ENCODE measurements at places on chromosomes 4 and X.

- DNase-seq: no peak
These were observed 35.8 kb downstream of the SLC10A7 start for GRCh38 chr4:146485968-146486367.

- no peak for DNase-seq
These were observed 78.0 kb upstream of the NRK start for GRCh38 chrX:105744291-105744690.

DNA sequence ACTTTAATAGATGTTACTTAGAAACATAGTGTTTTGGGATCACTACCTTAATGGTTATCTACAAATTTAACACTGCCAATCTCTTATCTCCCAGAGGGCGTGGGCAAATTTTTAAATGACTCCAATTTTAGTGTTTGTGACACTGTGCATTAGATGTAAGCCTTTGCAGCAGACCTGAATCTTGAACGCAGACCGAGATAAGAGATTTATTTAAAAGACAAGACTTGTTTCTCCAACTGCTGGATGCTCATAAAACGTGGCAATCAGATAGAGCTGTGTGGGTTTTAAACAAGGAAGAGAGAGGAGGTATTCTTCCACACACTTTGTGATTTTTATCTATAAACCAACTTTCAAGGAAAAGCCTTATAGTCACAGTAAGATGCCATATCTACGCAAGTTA, 252.5 kb upstream of the NR3C2 start:
- DNase-seq: no peak

- DNase-seq: no peak
These were observed 444 bp upstream of the ARHGAP6 start for GRCh38 chrX:11666164-11666563.

GRCh38 chrX:129738466-129739308, at the start of gene XPNPEP2:
Gene XPNPEP2, plus strand, starts transcription at chrX:129738979. Its CDS starts 235 bp downstream, at chrX:129739214.
- DNase-seq: peak; percentile 67

- no peak for DNase-seq
These were observed 426 bp upstream of the XIAP start for GRCh38 chrX:123859409-123859845.

GRCh38 chr4:105596684-105597083, 44.3 kb downstream of the ARHGEF38 start:
- no peak for DNase-seq

DNA sequence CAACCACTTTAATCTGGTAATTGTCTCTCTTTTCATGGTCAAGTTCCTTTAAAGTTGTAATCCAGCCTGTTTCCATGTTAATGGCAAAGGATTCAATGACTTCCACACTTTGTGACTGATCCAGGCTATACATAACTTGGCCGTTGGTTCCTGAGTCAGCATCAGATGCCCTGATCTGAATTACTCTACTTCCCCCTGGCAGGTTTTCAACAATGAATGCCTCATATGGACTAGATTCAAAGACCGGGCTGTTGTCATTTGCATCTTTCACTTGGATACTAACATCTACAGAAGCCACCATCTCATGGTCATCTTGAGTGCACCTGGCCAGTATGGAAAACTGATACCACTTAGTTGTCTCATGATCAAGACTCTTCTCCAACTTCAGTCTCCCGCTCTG, 62.6 kb upstream of the MTNR1A start:
- peak; percentile 23 for DNase-seq

DNA sequence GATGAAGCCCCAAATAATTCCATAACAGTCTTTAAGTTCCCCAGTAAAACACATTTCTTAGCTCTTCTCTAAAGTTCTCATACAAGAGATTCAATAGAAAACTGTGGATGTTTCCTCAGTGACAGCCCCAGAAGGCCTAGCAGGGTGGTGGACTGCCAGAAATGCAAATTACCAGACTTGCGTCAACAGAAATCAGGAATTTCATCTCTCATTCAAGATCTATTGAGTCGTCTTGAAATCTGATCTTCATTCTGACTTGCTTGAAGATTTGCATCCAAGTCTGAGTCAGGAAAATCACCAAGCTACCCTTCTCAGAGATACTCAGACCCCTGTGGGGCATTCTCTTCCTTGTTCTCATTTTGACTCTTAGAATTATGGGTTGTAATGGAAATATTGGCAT, 68.9 kb upstream of the NDP start:
- no peak for DNase-seq

GRCh38 chrX:144295921-144296320, 412.1 kb downstream of the UBE2NL start:
- no peak for DNase-seq

DNA sequence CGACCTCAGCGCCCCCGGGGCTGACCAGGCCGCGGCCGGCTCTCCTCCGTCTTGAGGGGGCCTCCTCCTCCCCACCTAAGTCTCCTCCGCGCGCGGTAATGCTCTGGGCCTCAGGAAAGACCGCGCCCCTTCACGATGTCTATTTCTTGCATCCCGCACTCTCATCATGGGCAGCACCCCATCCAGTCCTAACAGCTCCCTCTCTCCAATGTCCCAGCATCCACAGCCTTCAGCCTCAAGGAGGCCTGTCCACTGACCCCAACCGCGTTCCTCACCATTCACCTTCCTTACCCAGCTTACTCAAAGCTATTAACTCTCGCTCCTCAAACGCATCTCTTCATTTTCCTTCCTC, 77.5 kb downstream of the MAGED4 start:
- no peak for DNase-seq

- DNase-seq: no peak
These were observed 213.3 kb downstream of the ANKRD50 start for GRCh38 chr4:124499261-124499660.

DNA sequence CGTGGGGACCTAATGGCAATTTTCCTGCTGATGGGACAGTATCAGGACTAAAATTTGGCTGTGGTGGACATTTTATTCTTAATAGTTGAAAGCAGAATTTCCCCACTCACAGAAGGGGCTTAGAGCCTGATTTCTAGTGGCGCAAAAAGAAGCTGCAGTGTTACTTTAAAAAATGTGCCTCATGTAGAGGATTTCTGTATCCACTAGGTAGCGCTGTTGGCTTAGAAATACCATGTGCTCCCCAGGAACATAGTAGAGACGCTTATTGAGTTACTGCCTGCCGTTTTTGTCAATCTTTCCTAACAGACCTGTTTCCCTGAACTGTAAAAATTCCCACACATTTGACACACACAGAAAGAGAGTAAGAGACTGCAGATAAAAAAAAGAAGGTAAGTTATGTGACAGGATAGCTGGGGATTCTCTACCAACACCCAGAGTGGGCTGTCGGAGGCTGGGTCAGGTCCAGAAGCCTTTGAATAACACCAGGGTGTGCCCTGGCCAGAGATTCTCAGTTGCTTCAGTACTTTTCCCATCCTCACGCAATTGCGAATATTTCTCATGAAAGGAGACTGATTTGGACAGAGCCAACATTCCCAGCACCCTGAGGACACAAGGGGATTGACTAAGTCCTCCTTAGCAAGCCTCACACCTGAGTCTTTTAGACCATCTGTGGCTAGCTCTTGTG, 88.4 kb downstream of the ZXDA start:
- peak; percentile 57 for DNase-seq

GRCh38 chr4:159706704-159707103, 603.8 kb downstream of the RAPGEF2 start:
- no peak for DNase-seq

GRCh38 chr4:2080429-2081300, 21.5 kb downstream of the NAT8L start:
- DNase-seq: no peak

DNA sequence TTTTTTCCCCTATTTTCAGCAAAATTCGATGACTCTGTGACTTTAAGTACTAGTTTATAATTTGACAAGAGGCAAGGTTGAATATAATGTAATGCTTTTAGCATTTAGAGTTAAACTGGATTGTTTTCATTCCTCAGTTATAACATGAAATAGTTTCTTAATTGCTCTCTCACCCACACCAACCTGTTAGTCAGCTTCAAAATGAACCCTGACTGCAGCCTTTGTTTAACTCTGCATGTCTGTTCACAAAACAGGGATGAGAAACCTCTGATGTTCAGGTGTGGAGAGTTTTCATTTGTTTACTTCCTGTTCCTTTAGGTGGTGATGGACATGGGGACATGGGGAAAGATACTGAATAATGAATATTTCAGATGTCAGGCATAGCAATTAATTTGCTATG, 49.9 kb upstream of the MND1 start:
- peak; percentile 62 for DNase-seq

GRCh38 chrX:39726771-39727170, 371.0 kb downstream of the BCOR start:
- DNase-seq: peak; percentile 76

DNA sequence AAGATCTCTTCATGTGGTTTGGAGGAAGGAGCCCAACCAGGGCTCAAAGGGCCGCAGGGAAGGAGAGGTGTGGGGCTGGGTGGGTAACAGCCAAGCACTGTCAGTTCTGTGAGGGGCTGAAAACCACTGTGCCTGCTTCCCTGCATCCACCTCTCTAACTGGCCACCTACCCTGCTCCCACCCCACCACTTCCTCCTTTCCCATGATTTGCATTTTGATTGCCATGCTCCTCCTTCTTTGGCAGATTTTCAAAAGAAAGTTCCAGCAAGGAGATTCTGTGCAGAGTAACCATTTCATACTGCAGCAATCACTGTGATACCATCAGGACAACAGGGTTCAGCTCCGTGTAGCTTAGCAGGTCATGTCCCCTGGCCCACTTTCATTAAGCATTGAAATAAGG, 1.8 kb downstream of the ZNF674 start:
- DNase-seq: no peak

DNA sequence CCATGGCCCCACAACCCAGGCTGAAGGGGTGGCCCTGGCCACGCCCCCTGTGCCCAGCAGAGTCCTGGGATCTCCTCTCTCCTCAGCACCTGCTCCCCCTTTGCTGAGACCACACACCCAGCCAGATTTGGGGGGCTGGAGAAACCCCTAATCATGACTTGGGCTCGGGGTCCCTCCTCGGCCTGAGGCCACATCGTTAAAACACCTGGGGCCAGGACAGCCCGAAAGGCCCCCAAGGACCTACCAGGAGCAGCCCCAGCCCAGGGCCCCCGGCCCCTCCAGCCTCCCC, 116.7 kb downstream of the FAM53A start:
- no peak for DNase-seq

GRCh38 chr4:153296040-153296823, 48.3 kb upstream of the MND1 start:
- DNase-seq: peak; percentile 90

- DNase-seq: no peak
These were observed 20.5 kb upstream of the TMEM192 start for GRCh38 chr4:165133150-165133549.

- DNase-seq: peak; percentile 61
These were observed 41.9 kb downstream of the WDR1 start for GRCh38 chr4:10074767-10075105.
